ENCODE measurements at places on chromosomes 12 and 14. TPM values are rescaled to one million over a fixed set of nuclear protein-coding genes. Genes with fewer than 3 reads are reported as not detected.

LRRC10 gene
- total RNA-seq: not detected

RTN1 gene
- 1.6 TPM for total RNA-seq

ANKRD9 gene
- 17.8 TPM for total RNA-seq

FGF23 gene
- total RNA-seq: not detected

C12orf60 gene
- total RNA-seq: 0.74 TPM

ANKRD13A gene
- 81.1 TPM for total RNA-seq

C14orf132 gene
- 13.5 TPM for total RNA-seq

SPIC gene
- not detected for total RNA-seq

DPPA3 gene
- not detected for total RNA-seq

RASSF9 gene
- 0.85 TPM for total RNA-seq

TMEM179 gene
- not detected for total RNA-seq

RASSF8 gene
- total RNA-seq: 105 TPM

ANKS1B gene
- total RNA-seq: 0.43 TPM

NDRG2 gene
- not detected for total RNA-seq

CCDC197 gene
- total RNA-seq: not detected

Data from smooth muscle cell of bladder (primary cell).